ENCODE measurements at places on chromosomes 2 and 18. TPM values are rescaled to one million over a fixed set of nuclear protein-coding genes. Genes with fewer than 3 reads are reported as not detected.

GRCh38 chr2:18708203-18708715 lies 118.9 kb upstream of the NT5C1B start:
- no peaks in the 10 kb centered on the region for H3K36me3 ChIP-seq
- no peak overlapping the region for H3K27ac ChIP-seq
- DNase-seq, result no peak
- no peaks in the 10 kb centered on the region for H3K4me1 ChIP-seq
- no peaks in the 10 kb centered on the region for H3K27me3 ChIP-seq

GRCh38 chr2:105269426-105269825 lies 27.9 kb downstream of the GPR45 start:
- no peaks in the 10 kb centered on the region for H3K36me3 ChIP-seq
- no peak overlapping the region for H3K4me3 ChIP-seq
- DNase-seq, result no peak

DNA sequence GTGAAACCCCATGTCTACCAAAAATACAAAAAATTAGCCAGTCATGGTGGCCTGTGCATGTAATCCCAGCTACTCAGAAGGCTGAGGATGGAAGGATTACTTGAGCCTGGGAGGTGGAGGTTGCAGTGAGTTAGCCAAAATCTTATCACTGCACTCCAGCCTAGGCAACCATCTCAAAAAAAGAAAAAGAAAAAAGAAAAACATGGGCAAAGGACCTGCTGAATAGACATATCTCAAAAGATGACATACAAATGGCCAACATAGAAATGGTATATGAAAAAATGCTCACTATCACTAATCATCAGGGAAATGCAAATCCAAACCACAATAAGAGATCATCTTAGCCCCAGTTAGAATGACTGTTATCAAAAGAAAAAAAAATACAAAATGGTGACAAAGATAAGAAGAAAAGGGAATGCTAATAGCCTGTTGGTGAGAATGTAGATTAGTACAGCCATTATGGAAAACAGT lies 1.4 kb upstream of the TGOLN2 start:
- no peak overlapping the region for H3K4me3 ChIP-seq
- DNase-seq, result no peak
- peaks cover 24% of the 10 kb centered on the region for H3K4me1 ChIP-seq
- H3K36me3 ChIP-seq, result peaks cover 15% of the 10 kb centered on the region
- H3K27me3 ChIP-seq, result no peaks in the 10 kb centered on the region

- no peak overlapping the region for H3K27ac ChIP-seq
- no peaks in the 10 kb centered on the region for H3K4me1 ChIP-seq
- H3K36me3 ChIP-seq, result no peaks in the 10 kb centered on the region
- no peak for DNase-seq
- no peak overlapping the region for H3K4me3 ChIP-seq
Observed at GRCh38 chr2:235216901-235217300, 265.1 kb downstream of the SH3BP4 start.

DNA sequence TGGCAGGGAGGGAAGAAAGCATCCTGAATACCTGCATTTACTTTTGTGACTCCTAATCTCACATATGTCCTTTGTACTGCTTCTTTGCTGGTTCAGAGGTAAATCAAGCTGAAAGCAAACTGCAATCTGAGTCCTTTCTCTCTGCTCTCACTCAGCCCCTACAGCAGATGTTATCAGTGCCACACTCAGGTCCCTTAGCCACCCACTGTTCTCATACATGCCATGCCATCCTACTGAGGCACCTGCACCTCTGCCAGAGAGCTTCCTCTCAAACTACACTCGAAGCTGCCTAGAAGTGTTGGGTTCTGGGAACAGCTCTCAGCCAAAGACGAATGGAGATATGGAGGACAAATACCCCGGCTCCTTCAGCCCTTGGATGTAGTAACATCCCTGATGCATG lies 244.5 kb downstream of the TXNL1 start:
- H3K4me1 ChIP-seq, result no peaks in the 10 kb centered on the region
- DNase-seq, result no peak
- H3K4me3 ChIP-seq, result no peak overlapping the region
- H3K27me3 ChIP-seq, result no peaks in the 10 kb centered on the region
- no peaks in the 10 kb centered on the region for H3K36me3 ChIP-seq

CDH7 gene
- 22.0 TPM for total RNA-seq

MC2R gene
- not detected for total RNA-seq
